Hippocampal formation (tissue), 2 donors: ENCODE measurements at places on chromosomes 1 and 21.

- no peak for DNase-seq
Observed at GRCh38 chr1:152185544-152186391, 26.7 kb upstream of the RPTN start.

DNA sequence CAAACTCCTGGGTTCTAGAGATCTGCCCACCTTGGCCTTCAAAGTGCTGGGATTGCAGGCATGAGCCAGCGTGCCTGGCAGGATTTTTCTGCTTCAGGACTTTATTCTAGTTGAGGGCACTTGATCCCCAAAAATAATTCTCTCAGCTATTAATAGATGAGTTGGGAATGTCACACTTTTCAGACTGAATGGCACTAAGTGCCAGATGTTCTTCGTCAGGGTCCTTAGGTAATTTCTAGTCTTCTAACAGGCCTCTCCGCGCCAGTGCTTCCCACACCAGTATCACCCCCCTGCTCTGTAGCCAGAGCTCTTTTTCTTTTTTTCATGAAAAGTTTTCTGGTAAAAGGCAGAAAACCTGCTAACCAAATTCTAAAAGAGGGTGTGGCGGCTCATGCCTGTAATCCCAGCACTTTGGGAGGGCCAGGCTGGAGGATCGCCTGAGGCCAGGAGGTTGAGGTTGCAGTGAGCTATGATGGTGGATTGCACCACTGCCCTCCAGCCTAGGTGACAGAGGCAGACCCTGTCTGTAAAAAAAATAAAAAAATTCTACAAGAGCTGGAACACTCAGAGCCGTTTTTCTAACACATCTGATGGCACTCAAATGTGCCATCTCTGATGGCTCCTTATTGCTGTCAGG lies 6.1 kb upstream of the SARS1 start:
- no peak for DNase-seq

- no peak for DNase-seq
Observed at GRCh38 chr1:110170766-110171733, 20.8 kb downstream of the SLC6A17 start.

- no peak for DNase-seq
Observed at GRCh38 chr1:90725657-90726424, 8.7 kb upstream of the BARHL2 start.

DNA sequence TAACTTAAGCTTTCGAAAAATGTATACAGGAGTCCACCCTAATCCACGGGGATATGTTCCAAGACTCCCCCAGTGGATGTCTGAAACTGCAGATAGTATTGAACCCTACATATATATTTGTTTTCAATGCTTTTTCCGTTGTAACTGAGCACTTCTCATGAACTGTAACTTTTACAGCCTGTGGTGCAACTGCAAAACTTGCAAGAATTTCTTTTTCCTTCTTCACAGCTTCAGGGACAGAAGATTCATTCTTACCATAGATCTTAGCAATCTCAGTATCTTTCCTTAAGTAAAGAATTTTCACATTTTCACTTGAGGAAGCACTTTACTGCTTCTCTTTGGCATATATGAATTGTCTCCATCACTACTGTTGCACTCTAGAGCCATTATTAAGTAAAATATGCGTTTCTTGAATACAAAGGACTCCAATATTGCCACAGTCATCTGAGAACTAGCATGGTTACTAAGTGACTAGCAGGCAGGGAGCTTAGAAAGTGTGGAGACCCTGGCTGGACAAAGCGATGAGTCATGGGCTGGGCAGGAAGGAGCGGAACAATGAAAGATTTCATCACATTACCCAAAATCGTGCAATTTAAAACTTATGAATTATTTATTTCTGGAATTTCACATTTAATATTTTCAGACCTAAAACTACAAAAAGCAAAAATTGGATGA lies 14.1 kb downstream of the DPYD start:
- DNase-seq = no peak

DNA sequence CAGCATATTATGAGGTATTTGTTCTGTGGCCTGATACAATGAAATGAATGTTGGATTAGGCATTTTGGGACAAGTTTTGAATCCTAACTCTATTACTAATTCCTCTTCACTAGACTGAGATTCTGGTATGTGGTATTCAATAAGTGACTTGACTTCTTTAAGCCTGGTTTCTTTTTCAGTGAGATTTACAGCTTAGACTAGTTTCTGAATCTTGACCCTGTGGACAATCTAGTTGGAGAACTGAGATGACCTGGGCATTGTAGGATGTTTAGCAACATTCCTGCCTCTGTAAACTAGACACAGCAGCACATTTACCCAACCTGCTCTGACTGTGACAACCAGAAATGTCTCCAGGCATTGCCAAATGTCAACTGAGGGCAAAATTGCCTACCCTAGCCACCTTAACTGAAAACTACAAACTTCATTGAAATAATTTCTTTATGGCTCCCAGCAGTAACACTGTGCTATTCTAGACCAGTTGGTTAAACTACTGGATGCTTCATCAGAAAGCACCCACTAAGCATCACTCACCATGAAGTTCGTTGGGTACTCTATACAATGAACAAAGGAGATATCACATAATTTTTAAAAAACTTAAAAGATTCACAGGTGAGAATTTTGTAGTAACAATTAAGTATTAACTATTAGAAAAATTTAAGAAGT lies 16.8 kb downstream of the PTPRC start:
- DNase-seq = no peak

GRCh38 chr1:33764149-33764548 lies 99.7 kb upstream of the HMGB4 start:
- DNase-seq = no peak

- no peak for DNase-seq
Observed at GRCh38 chr1:99598738-99599411, 47.0 kb upstream of the PALMD start.

DNA sequence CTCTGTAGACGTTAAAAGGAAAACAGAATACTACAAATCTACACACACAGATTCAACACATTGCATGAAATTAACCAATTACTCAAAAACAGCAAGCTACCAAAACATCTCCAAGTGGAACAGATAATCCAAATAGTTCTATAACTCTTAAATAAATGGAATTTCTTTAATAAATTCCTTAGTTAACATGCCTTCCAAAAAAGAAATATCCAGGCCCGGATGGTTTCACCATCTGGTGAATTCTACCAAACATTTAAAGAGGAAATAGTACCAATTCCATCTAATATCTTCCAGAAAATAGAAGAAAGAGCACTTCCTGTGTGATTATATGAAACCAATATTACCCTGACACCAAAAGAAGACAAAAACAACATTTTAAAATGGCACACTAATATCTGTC lies 52.8 kb upstream of the COL6A2 start:
- no peak for DNase-seq

DNA sequence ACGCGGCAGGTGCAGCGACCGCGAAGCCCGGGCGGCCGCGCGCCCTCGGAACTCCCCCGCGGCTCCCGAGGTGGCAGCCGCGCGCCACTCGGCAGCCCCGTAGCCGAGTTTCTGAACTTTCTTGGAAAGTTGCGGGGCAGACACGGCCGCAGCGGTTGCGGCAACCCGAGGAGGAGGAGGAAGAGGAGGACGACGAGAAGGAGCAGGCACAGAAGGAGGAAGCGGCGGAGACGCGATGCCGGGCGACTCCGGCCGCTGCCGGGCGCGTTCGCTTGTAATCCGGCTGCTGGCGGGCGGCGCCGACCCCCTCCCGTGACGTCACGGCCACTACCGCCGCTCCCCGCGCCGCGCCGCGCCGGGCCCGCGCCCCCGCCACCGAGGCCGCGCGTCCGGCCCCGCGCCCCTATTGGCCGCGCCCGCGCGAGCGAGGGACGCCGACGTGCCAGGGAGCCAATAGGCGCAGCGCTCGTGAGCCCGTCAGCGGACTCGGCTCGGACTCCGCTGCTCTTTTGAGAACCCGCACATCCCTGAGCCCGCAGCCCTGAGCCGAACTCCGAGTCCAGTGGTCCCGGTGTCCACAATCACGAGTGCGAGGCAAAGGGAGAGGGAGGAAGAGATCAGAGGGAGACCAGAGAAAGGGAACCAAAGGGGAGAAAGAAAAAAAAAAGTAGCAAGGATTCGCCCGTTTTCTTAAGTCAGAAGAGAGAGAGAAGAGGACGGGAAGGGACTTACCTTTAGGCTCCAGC lies 736 bp upstream of the BARHL2 start:
- no peak for DNase-seq

DNA sequence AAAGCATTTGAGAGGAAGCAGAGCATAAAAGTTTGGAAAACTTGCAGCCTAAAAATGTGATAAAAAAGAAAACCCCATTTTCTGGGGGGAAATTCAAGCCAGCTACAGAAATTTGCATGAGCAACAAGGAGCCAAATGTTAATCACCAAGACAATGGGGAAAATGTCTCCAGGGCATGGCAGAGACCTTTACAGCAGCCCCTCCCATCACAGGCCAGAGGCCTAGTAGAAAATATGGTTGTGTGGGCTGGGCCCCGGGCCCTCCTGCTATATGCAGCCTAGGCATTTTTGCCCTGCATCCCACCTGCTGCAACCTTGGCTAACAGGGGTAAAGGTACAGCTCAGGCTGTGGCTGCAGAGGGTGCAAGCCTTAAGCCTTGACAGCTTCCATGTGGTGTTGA lies 299.6 kb upstream of the NCAM2 start:
- DNase-seq = no peak

GRCh38 chr1:153985341-153985912 lies 712 bp downstream of the RAB13 start:
- no peak for DNase-seq

DNA sequence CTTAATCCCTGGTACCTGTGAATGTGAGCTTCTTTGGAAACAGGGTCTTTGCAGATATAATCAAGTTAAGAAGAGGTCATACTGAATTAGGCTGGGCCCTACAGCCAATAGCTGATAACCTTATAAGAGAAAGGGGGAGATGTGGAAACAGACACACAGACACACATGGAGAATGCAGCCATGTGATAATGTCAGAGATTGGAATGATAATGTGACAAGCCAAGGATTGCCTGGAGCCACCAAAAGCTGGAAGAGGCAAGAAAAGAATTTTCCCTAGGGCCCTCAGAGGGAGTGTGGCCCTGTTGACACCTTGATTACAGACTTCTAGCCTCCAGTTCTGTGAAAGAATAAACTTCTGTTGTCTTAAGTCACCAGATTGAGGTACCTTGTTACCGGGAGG lies 114.5 kb upstream of the SOD1 start:
- no peak for DNase-seq
